ENCODE measurements at places on chromosomes 12 and 14.

DNA sequence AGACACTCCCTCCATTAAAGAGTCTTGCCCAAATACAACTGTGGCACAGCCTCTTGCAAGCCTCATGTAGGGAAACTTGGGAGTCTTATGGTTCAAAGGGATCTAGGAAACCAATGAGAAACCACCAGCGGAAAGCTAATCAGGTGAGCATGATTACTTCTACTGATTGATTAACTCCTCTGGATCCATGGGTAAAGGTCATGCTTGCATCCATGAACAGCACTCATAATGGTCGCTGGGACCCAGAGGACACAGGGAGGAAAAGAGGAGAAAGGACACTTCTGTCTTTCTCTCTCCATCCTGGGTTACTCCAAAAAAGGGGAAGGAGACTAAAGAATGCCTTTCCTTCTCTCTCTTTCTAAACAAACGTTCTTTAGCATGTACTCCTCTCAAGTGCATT, 1397.2 kb downstream of the LRFN5 start:
- DNase-seq = no peak

DNA sequence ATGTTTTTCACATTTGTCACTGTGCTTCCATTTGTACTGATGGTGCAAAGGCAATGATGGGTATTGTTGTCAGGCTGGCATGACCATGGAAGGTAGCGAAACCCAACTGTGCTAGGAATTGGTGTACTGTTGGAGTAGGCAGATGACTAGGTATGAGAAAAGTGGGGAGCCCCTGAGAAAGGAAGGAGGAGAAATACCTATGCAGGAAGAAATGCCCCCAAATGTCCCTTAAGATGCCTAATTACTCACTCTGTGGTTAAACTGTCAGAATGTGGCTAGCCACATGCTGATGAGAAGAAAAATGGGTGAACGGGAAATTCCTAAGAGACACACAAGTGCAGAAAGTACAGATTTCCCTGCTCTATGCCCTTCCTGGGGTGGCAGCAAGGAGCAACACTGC, 339.1 kb downstream of the TMEM132D start:
- no peak for DNase-seq

DNA sequence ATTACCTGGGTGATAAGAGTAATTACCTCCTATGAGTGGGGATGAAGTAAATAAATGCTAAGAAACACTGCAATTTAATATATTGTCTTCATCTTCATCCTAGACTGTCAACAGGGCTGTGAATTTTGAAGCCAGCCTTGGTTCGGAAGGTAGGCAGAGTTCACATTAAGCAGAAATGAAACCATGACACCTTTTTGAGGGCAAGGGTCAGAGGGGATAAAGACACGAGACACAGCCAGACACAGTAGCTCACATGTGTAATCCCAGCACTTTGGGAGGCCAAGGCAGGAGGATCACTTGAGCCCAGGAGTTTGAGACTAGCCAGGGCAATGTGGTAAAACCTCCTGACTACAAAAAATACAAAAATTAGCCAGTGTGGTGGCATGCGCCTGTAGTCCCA, 224.7 kb downstream of the MON2 start:
- no peak for DNase-seq

- no peak for DNase-seq
These were observed 503.5 kb downstream of the LRFN5 start for GRCh38 chr14:42110167-42110566.

- DNase-seq = no peak
These were observed 700 bp downstream of the OR11G2 start for GRCh38 chr14:20191396-20191795.

DNA sequence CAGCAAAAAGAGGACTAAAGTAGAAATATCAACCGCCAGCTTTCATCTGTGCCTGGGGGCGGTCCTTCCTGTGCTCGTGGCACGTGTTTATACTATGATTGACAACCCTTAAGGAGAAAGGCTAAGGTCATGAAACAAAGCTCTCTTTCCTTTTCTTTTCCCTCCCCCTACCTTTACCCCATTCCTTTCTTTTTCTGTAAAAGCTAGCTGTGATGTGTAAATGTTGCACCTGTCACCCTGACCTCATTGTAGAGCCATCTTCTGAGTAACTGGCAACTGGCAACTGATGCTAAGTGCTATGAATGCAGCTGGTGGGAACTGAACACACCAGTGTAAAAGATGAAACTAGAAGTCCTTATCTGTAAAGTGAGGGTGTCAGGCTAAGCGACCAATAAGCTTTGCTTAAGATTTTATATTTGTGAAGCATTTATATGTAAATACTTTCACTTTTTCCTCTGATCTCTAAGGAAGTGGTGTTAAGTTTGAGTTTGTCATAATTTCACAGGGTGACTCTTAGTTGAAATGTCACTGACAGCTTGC, 102.8 kb upstream of the BCAT1 start:
- peak; percentile 29 for DNase-seq

GRCh38 chr12:117599849-117600248, 238.4 kb upstream of the NOS1 start:
- no peak for DNase-seq

DNA sequence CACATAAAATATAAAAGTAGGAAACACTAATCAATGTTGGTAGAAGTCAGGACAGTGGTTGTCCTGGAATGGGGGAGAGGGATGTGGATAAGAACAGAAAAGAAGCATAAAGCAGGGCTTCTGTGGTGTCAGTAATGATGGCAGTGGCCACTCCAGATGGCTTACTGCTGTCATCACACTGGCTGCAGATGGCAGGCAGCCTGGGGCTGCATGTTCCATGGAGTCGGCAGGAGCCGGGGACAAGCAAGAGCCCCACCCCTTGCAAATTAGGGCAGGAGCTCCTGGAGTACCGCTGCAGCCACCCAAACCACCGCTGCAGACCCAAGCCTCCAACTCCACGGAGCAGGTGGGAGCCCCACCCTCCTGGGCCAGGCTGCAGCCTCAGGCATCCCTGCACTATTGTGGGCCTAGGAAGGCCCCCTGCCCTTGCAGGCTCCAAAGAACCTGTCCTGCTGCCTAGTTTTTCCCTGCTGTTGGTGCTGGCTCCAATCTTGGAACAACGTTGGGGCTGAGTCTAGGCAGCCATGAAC, 28.8 kb upstream of the SLC5A8 start:
- DNase-seq = no peak
